ENCODE measurements at places on chromosomes 11 and 22.

GRCh38 chr11:10405865-10406592, 49.0 kb upstream of the AMPD3 start:
- peak; percentile 55 for DNase-seq

DNA sequence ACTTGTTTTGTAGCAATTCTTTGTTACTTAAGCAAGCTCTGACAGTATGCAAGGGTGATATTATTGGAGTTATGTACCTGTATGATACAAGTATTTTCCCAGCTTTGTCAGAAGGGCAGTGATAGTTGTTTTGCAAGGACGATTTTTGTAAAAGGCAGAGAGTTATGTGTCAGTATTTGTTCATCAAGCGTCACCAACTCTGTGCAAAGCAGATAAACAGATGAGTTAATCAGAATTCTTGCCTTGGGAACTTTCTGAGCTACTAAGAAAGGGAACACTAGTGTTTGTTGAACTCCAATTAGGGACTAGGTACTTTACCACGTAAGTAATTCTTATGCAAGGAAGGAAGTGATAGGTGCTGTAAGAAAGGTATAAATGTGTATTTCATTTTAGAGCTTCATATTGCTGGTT, 1.4 kb downstream of the USP47 start:
- DNase-seq = peak; percentile 59

DNA sequence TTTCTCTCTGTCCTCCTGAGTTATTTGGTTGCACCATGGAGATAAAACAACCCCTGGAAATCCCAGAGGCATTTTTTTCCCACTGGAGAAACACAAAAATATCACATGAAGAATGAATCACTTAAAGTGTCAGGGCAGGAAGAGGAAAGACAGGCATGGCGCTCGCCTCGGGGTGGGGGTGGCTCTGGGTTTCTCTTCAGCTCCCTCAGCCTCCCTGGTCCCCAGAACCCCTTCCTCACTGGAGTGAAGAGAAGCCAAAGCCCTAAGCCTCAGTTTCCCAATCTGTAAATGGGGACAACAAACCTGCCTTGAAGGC, 938 bp downstream of the SHISAL1 start:
- DNase-seq = no peak

DNA sequence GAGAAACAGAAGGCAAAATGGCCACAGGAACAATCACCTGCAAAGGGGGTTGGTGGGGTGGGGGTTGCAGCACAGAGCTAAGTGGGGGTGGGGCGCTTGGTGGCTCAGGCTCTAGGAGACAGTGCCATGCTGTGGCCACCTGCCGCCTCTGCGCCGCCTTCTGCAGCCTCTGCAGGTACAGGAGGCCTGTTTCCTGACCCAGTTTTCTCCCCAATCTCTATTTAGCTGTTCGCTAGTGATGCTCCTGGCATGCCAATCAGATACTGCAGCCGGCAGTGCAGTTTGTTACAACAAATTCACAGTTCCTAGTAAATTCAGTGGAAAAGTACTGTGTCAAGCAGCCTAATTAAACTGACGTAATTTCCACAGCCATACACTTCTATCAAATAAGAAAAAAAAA, 106.4 kb downstream of the SERGEF start:
- DNase-seq = no peak

DNA sequence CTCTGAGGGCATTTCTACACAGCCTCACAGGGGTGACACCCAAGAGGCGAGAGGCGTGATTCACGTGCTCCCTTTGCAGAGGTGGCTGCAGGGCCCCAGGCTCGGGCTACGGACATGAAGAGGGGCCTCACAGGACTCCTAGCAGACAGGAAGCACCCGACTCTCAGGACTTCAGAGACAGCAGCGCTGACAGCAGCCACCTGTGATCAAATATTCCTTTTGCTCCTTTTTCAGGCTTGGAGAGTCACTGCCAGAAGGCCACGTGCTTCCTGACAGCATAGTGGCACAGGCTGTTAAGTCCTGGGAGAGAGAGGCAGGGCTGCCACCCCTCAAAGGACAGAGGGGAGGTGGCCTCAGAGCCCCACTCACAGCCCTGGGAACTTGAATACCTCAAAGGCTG, 348.9 kb downstream of the CADM1 start:
- DNase-seq = no peak

GRCh38 chr11:69694781-69695180, 9.0 kb downstream of the FGF19 start:
- DNase-seq = no peak

DNA sequence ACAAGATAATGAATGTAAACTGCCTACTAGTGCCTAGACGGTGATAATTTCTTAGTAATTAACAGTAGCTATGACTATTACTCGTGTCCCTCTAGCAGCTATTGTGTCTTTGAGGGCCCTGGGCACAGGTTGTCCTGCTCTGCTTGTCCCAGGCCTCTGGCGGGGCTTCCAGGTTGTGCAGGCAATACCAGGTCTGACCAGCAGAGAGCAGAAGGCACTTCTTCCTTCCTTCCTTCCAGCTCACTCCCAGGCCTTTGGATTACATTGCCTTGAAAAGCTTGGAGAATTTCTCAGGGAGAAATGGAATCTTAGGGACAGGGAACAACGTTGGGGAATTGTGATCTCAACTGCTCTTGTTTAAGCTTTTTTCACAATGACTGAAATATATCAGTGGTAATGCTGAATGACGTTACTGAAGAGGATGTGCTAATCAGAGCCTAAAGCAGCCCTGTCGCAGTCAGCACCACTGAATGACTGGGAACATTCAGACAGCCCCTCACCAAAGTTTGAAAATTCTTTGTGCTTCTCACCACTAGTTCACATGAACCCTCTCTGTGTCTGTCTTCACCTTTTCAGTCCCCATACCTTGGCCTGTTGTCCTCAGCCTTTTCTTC, 8.4 kb upstream of the CCKBR start:
- DNase-seq = peak; percentile 60

- no peak for DNase-seq
Measured at GRCh38 chr22:22085702-22086500, 103.3 kb upstream of the TOP3B start.

GRCh38 chr11:94010136-94010535, 11.0 kb upstream of the HEPHL1 start:
- no peak for DNase-seq

DNA sequence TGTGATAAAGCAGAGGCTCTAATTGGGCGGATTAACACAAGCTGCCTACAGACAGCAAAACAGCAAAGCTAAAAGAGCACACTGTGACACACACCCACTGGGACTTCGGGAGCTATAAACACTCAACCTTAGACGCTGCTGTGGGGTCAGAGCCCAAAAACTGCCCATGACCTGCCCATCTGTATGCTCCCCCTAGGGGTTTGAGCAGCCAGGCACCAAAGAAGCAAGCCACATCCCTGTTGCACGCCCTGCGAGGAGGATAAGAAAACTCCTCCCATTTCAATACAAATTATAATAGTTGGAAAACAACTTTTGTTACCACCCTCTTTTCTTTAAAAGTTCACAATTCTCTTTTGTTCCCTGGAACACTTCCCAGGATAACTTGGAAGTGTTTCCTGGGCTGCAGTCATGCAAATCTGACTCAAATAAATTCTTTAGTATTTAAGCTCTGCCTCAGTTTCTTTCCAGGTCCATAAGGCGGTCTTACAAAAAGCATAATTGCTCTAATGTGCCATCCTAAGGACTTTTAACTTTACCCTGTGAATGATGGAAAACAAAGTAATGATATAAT, 86.4 kb downstream of the DLG2 start:
- DNase-seq = no peak

GRCh38 chr11:73748300-73748699, 12.6 kb downstream of the RAB6A start:
- no peak for DNase-seq

GRCh38 chr11:27807596-27807995, 107.3 kb upstream of the BDNF start:
- DNase-seq = no peak

- no peak for DNase-seq
Measured at GRCh38 chr11:126281666-126282175, 1.2 kb upstream of the TIRAP start.

- DNase-seq = no peak
Measured at GRCh38 chr11:104653407-104653806, 244.9 kb downstream of the CASP12 start.

DNA sequence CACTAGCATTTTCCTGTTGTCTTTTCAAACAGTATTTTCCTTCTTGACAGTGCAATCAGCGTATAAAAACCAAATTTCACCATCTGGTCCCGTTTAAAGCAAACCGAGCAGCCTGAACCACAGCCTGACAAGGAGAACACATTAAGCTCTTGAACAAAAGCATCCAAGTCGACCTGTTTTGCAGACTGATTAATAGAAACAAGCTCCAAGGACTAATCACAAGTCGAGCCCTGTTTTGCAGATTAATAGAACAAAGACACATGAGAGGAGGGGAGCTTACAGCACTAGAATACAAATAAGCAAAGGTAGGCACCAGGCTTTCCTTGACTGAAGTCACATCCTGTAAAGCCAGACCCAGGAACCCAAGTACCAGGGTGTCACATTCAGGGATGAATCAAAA, 104.8 kb downstream of the MPPED2 start:
- DNase-seq = no peak

- DNase-seq = no peak
Measured at GRCh38 chr11:57473285-57473841, 13.0 kb downstream of the RTN4RL2 start.

GRCh38 chr11:79503028-79503427, 62.2 kb upstream of the TENM4 start:
- DNase-seq = no peak

GRCh38 chr11:46229230-46229629, 48.2 kb upstream of the CREB3L1 start:
- no peak for DNase-seq

DNA sequence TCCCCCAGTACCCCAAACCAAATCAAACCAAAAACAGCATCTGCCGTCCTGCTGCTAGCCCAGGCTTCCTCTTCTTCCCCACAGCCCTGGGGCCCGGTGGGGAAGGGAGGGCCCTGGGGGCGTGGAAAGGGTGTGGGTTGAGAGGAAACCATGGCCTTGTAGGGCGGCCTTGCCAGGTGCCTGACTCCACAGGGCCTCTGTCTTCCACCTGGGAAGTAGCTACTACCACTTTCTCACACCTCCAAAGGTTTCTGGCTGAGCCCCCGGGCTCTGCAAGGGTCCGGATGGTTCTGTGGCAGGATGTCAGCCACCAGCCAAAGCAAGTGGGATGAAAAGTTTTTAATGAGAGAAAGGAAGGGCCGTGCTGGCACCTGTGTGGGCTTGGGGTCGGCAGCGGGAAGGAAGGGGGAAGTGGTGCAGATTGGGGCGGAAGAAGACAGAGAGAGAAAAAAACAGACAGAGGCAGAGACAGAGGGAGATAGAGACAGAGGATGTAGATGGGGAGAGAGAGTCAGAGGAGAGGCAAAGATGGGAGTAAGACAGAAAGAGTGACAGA, 10.5 kb downstream of the TPST2 start:
- peak; percentile 77 for DNase-seq

GRCh38 chr22:35938226-35938625, 90.4 kb downstream of the RBFOX2 start:
- no peak for DNase-seq

- no peak for DNase-seq
Measured at GRCh38 chr11:45151362-45151982, 5.0 kb downstream of the PRDM11 start.

DNA sequence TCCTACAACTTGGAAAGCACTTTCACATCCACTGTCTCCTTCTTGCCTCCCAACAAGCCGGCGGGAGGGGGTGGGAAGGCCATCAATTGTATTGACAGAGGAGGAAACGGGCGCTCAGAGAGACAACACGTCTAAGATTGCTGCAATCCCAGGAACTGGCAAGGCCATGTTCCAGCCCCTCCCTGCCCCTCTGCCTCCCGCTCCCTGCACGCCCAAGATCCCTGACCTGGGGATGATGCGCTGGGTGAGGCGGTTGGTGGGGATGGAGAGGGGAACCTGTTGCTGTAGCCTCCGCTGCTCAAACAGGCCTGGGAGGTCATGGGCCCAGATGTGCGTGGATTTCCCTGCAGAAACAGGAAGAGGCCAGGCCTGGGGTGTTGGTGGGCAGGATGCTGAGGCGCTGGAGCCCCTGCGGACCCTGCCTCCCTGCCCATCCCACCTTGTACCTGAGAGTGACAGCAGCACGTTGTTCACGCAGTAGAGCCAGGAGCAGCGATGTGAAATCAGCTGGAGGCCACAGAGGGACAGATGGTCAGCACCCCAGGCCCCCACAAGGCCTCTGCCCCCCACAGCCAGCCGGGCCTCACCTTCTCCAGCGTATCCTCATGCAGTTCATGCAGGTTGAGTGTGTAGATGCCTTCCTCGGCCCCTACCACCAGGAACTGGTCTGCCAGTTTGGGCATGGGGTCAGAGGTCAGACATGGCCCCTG, 6.8 kb downstream of the MAP4K2 start:
- no peak for DNase-seq

DNA sequence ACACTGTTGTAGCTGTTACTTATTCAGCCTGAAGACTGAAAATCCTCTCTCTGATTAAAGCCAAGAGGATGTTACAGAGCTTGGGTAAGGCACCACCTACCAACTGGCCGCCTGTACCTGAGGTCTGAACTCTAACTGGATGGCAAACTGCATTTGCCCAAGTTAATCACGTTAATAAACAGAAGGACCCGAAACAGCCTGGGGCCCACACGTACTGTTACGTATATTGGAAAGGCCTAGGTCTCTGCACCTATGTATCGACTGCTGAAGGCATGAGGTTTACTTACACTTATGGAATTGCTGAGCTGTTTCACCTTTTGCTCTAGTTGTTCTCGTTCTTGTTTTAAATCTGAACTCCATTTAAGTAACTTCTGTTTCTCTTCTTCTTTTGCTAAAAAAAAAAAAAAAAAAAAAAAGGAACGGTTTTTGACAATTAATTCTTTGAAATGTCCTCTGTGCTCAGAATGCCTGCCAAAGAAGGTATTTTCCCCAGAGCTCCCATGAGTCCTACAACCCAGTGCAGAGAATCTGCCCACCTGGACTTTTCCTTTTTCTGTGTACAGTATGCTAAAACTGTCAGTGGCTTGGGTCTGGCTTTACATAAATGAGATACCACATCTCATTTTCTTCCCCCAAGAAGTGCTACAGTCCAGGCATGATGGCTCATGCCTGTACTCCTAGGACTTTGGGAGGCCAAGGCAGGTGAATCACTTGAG, 13.1 kb downstream of the LARGE2 start:
- DNase-seq = no peak
